Right renal pelvis (tissue), 4 donors: ENCODE measurements at places on chromosomes 3 and 15.

GRCh38 chr3:14617508-14618023 lies 34.0 kb upstream of the CCDC174 start:
- no peak for DNase-seq

DNA sequence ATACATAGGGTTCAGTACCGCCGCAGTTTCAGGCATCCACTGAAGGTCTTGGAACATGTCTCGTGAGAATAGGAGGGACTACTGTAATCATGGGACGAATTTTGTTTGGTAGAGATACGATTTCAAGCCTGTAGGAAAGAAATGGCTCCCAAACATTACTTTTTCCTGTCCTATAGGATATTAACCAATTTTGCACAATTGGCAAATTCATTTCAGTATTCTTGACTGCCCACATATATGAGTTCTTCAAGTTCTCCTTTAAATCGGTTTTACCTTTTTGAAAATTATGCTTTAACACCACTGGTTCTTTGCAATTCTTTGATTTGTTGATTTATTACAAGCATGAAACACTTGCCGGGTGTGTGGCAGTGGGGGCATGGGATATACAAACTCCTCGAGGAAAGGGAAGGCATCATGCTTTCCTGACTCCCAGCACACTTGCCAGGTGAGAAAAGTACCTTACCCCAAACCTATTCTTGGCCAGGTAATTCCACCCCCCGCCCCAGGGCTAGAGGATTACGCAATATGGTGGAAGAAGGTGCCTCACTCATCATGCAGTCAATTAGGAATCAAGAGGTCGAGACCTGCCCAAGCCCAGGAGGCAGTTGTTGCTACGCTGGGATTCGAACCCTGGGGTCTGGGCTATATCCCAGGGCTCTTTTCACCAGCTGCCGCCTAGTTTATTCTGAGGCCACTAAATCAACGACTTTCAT lies 584 bp upstream of the LARS2 start:
- DNase-seq: no peak

GRCh38 chr3:59796456-59796855 lies 746.6 kb upstream of the CFAP20DC start:
- no peak for DNase-seq

DNA sequence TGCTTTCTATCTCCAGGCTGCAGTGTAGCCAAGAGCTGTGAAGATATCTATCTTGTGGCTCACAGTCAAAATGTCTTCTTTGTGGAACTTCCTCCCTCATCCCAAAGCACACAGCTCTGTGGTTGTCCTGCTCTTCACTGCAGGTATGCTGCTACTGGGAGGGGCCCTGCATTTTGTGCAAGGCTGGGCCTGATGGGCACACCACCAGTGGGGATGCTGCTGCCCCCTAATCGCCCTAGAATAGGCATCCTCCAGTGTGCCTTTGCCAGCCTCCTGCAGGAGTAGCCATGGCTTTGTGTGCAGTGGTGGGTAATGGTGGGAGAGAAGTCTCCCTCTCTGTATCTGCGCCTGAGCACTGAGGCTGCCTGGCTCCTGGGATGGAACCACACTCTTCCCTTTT lies 297.3 kb downstream of the DOCK3 start:
- no peak for DNase-seq

DNA sequence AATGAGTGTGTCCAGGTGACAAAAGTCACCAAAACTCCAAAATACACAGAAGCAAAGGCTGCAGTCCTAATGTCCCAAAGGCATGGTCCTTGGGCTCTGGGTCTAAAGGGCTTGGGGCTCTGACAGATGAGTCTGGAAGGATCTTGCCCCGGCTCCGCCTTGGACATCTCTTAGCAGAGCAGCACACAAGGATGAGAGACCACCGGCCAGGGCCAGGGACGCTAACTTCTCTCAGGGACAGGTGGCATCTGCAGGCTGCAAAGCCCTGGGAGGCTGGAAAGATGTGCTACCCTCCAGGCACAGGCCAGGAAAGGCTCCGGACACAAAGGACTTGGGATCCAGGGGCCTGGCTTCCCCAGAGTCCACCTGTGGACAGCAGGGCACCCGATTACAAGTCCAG lies 14.1 kb upstream of the SHISA5 start:
- no peak for DNase-seq

- no peak for DNase-seq
Measured at GRCh38 chr3:64687086-64687780, 567 bp downstream of the ADAMTS9 start.

DNA sequence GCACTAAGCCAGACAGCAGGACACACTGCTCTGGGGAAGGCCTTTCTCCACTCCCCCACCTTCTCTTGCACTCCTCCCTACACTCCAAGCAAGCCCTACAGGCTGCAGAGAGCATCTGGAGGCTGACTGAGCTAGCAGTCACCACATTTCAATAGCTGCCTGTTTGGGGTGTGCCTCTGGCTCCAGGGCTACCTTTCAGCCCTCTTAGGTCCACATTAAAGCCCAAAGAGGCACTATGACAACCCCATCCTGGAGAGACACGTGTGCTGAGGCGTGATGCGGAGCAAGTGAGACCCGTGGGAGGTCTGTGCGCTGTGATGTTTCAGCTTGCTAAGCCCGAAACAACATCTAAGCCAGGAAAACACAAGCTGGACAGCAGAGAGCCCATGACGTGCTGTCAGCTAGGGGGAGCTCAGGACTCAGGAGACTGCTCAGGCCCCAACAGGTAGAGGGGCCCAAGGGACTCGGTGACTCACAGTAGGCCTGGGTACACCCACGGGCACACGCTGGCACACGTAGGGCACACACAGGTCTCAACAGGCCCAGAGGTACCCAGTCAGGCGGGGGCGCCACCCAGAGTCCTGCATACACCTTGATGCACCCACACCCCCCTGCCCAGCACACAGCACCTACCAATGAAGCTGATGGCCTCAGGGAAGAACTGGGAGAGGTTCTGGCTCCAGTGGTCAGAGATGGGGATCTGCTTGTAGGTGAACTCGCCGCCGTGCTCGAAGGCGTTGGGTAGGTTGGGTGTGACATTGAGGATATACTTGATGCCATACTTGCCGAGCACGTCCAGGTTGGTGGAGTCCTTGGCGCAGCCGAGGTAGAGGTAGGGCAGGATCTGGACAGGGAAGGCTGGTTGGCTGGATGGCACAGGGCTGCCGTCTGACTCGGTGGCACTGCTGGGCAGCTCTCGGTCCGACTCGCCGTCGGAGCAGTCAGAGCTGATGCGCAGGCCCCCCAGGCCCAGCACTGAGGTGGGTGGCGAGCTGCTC lies 2.8 kb downstream of the DUSP7 start:
- DNase-seq: no peak

- DNase-seq: peak; percentile 27
Measured at GRCh38 chr3:105365391-105366325, 1.1 kb upstream of the ALCAM start.

- no peak for DNase-seq
Measured at GRCh38 chr3:151034303-151034702, 51.2 kb upstream of the MED12L start.

- DNase-seq: no peak
Measured at GRCh38 chr3:111936191-111936841, 42.5 kb upstream of the ABHD10 start.

DNA sequence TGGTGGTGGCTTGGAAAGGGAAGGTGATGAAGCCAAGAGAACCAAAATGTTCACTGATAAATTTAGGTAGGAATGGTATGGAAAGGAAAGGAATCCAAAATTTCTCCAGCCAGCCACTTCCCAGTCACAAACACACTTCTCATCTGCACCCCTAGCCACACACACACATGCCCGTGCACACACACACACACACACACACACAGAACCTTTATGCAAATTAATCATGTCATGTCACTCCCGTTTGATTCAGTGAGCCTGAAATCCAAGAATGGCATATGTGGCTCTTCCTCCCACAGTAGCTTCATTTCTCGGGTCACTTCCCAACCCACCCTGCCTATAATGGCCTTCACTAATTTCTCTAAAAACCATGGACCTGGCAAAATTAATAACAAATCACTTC lies 3.1 kb upstream of the HLTF start:
- no peak for DNase-seq

DNA sequence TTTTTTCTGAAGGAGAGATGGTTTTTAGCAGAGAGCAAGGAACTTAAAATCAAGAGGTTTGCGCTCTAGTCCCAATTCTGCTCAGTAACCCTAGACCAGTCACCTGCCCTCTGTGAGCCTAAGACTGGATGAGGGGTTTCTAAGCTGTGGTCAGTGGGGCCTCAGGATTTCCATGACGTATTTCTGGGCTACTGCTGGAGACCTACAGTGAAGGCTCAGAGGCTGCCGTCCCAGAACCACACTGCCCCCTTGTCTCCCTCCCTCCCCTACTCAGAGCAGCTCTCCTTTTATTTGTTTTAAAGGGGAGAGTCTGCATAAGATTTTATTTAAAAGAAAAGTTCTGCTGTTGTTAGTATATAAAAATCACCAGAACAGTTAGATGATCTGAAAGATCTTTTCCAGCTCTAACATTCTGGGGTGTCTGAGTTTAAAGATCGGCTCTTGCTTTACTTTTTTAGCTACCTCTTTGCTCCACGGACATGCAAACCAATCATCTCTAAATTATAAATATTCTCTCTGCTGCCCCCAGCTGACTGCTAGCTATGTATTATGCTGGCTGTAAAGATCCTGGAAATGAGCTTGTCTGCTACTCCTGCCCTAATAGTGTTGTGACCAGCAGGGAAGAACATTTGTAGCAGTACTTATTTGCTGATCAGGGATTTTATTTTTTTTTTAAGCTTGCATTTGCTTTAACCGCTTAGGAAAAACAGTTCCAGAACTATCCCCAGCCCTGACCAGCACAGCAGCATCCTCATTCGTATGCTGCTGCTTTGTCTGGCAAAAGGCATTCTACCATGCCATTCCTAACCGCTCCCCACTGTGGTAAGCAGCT lies 28.6 kb upstream of the NDUFB4 start:
- no peak for DNase-seq

GRCh38 chr3:38543586-38543985 lies 47.4 kb downstream of the EXOG start:
- DNase-seq: no peak

DNA sequence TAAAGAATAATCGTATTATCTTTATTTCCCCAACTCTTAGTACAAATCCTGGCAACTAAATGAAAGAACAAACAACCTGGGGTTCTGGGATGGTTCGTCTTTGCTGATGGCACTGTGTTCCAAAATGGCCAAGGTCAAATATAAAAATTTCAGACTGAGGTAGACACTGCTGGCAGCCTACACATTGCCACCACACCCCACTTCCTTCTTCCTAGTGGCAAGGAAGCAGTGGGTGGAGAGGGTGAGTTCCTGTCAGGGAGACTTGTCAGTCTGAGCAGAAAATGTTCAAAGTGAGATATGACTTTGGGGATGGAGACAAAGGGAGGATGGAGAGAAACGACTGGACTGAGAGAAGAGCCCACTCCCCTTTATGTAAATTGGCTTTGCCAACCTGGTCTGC lies 69.6 kb downstream of the LMCD1 start:
- DNase-seq: no peak

- DNase-seq: no peak
Measured at GRCh38 chr3:53790470-53790869, 55.7 kb downstream of the CHDH start.

GRCh38 chr15:66570327-66570726 lies 4.5 kb upstream of the LCTL start:
- DNase-seq: no peak

GRCh38 chr3:170517242-170517945 lies 68.5 kb downstream of the SLC7A14 start:
- DNase-seq: no peak

DNA sequence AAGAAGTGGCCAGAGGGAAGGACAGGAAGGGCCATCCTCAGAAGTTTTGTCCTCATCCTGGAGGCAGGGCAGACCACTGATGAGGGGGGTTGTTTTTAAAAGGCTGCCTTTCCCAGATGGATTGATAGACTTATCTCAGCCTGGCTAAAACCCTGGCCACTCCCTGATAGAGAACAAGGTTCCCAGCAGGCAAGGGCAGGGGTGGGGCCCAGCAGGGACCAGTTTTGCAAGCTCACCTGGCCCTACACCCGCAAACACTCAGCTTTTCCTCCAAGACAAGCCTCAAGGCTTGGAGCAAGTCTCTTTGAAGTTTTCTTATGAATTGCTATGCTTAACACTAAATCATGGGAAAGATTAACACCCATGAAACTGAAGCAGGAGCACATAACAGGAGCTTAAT lies 9.1 kb downstream of the LIPC start:
- no peak for DNase-seq

DNA sequence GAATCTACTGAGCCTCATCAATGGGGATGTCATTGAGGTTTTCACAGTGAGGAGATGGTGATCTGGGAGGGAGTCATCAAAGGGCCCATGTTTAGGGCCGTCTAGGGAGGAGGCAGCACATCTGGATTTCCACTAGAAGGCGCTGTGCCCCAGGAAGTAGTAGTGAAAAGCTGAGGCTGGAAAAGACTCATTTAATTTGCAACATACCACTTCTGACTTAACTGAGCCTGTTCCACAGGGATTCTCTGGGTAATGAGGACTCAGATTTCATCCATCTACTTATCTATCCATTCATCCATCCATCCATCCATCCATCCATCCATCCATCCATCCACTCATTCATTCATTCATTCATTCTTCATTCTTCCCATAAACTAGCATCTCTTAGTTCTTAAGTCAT lies 17.4 kb upstream of the SHF start:
- no peak for DNase-seq

DNA sequence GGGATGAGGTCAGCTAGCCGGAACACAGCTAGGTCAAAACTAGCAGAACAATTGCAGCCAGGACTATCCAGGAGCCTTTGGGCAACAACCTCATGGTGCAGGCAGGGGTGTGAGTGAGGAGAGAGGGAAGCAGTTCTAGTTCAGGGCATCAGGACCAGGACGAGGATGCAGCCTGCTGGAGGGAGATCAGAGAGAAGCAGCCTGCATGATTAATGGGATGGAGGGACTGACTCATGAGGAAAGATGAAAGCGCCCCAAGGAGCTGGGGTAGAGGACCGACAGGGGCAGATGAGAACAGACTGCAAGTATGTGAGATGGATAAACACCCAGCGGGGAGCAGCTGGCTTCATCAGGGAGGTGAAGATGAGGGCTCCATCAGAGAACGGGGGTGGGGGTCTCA lies 37.9 kb upstream of the LRTM1 start:
- DNase-seq: no peak

- DNase-seq: no peak
Measured at GRCh38 chr15:100786139-100786531, 93.5 kb upstream of the ALDH1A3 start.
